ENCODE measurements at places on chromosomes 6 and 20.

GRCh38 chr6:49462599-49462926 is 490 bp downstream of the MMUT start:
- DNase-seq: no peak

GRCh38 chr20:39954621-39955020 is 734.4 kb downstream of the MAFB start:
- DNase-seq: no peak

DNA sequence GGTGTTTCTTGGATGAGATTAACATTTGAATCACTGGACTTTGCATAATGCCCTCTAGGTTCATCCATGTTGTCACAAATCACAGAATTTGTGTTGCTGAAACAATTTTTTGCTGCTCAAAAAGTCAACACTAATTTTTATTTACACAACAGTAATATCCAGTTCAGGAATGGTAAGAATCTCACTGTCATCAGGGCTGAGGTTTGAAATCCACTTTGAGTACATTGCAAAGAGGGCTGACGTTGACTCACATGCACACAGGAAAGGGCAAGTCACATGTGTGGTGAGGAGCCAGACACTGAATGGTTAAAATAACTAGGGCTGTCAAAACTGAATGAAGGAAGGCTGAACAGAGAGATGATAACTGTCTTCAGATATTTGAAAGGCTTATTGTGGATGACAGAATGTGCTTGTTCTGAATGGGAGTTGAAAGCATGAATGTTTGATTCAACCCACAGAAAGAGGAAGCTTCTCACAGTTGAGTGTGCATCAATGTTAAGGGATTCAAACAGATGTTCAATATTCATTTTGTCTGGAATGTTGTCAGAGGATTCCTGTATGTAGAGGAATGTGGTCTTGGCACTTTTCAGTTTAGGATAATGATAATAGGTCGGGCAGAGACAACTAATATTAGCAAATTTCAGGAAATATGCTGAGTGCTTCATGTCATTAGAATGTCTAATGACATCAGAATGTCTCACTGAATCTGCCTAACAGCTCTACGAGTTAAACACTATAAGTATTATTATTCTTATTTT is 3.6 kb upstream of the ADGRG6 start:
- no peak for DNase-seq

DNA sequence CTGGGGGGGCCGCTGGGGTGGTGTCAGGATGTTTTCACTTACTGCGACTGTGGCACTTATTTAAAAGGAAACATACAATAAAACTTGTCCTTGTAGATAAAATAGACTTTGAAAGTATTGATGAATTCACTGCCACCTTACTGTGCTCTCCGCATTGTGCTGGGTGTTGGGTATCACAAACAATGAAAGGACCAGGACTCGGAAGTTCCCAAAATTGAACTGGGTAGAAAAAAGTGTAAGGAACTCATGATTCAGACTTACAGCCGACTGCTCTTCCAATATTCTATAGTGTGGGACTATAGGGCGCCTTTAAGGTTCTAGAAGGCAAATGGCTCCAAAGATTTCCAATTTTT is 32.1 kb upstream of the ID4 start:
- DNase-seq: no peak

GRCh38 chr6:34149831-34150400 is 4.0 kb upstream of the GRM4 start:
- DNase-seq: peak; percentile 63

DNA sequence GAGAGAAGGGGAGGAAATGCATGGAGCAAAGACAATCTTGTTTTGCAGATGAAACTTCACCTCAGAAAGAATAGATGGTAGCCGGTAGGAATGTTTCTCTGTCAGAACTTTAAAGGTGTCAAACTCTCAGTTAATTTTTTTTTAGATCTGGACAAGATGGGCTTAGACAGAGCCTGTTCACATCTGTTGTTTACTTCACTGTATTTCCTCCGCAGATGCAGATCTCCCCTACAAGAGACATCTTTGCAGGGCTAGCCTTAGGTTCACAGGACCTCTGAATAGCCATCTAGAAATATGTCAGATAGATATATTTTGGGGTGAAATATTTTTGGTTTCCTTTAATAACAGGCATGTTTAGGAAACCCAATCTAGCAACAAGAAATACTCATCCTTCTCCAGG is 12.1 kb upstream of the ZBP1 start:
- no peak for DNase-seq

DNA sequence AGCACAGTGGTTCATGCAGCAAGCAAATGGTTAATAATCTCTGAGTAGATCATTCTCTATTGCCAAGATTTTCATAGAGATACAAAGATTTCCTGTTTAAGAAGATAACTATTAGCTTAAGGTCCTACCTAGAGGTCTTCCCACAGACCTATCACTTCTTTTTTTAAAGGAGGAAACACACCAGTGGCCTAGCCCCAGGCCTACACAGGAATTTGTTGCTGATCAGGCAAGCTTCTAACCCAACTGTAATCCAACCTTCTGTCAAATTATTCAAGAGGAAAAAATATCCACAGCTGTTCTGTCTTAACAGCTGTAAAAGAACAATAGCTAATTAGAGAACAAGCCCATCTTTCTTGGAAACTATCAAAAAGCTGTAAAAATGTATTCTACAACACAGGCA is 332.8 kb downstream of the BTBD9 start:
- no peak for DNase-seq

GRCh38 chr20:53045941-53046340 is 73.8 kb downstream of the TSHZ2 start:
- DNase-seq: no peak

- DNase-seq: no peak
Measured at GRCh38 chr20:56689852-56690485, 60.9 kb downstream of the TFAP2C start.

GRCh38 chr20:1987826-1988225 is 6.0 kb downstream of the PDYN start:
- DNase-seq: no peak
